ENCODE measurements at places on chromosomes 2 and 18.

DNA sequence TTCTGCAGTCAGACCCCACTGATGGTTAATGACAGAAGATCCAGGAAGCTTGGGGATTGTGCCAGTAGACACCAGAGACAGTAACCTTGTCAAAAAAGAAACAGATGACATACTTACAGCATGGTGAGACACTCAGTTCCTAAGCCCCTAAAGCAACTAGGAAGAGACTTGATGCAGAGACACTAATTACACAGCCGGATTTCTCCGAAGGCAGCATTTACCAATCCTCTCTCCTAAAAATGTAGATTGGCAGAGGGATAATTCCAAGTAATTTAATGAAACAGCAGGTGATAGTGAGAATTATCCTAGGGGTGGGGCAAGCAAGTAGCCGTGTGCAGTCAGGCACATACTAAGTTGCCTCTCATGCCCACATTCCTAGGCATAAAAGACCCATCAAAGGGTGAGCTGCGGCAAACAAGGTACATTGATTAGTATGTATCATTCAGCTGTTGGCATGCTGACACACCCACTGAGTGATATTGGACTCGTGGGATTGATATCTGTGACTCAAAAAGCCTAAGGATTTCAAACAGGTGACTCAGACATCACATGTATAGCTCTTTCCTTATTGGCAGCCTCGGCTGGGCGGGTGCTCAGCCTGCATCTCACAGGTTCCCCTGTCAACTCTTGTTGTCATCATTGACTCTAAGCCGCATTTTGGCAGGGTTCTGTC is 296.7 kb upstream of the ATP5MC3 start:
- peak; percentile 41 for DNase-seq

GRCh38 chr18:48197819-48198218 is 211.4 kb downstream of the ZBTB7C start:
- no peak for DNase-seq

- DNase-seq, result no peak
These were observed 31.4 kb upstream of the DUSP2 start for GRCh38 chr2:96176661-96177060.

GRCh38 chr2:203909974-203910373 is 26.6 kb upstream of the ICOS start:
- peak; percentile 8 for DNase-seq

GRCh38 chr18:42310956-42311355 is 355.9 kb downstream of the PIK3C3 start:
- peak; percentile 84 for DNase-seq

DNA sequence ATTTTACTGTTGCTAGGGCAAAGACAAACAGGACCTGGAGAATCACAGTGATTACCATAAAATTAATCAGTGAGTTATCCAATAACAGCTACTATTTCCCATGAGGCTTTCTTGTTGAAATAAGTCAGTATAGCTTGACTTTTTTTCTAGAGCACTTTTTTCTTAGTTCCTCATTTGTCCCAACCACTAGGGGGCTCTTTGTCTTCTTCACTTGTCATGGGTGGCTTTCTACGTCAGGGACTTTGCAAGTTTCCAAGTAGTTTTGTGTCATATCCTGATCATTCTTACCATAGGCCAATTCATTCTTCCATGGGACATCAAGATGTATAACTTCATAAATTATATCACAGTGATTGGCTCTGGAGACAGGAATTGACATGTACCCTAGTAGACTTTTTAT is 1019.6 kb upstream of the PIK3C3 start:
- peak; percentile 43 for DNase-seq

GRCh38 chr2:98732430-98733051 is 1.6 kb upstream of the MGAT4A start:
- no peak for DNase-seq

- DNase-seq, result no peak
These were observed 129.4 kb upstream of the DAPL1 start for GRCh38 chr2:158665536-158666302.

GRCh38 chr2:181578829-181579228 is 78.1 kb downstream of the CERKL start:
- no peak for DNase-seq

GRCh38 chr2:40554665-40555294 is 102.9 kb upstream of the SLC8A1 start:
- DNase-seq, result peak; percentile 61

DNA sequence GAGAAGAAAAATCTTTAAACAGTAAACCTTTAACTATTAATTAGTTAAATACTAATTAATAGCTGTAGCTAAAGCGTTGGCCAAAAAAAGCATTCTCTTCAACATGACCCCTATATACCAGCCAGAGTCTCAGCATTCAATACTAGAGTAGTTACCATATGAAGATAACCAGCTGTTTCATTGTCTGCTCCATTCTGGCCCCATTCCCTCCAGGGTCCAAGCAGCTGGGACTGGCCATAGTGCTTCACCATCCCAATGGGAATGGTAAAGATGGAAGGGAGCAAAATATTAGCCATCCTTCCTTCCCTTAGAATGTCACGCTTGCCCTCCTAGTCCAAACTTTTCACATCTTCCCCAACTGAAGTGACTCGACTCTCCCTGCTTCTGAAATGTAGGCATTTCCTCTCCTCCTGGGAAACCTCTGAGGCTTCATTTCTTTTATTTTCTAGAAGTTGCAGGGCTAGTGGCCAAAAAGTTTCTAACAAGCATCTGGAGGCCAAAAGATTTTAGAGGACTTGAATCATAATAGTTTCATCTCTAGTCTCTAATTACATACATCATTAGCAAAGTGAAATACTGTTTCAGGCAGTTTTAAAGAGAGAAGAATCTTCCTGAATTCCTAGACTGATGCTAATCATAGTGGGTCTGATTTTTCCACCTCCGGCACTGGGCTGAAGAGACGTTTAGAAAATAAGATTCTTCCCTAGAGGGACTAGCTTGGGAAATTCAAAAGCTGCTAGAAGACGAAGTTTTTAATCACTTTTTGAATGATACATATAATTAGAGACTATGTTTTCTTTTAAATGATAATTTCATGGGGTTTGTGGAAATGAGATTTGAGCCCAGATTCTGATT is 52.7 kb downstream of the CCDC68 start:
- DNase-seq, result no peak

GRCh38 chr2:113098532-113098931 is 28.9 kb upstream of the IL1RN start:
- no peak for DNase-seq

GRCh38 chr2:152071092-152071491 is 27.8 kb downstream of the CACNB4 start:
- no peak for DNase-seq

- no peak for DNase-seq
These were observed 187.2 kb downstream of the LRRTM1 start for GRCh38 chr2:80117401-80117800.

DNA sequence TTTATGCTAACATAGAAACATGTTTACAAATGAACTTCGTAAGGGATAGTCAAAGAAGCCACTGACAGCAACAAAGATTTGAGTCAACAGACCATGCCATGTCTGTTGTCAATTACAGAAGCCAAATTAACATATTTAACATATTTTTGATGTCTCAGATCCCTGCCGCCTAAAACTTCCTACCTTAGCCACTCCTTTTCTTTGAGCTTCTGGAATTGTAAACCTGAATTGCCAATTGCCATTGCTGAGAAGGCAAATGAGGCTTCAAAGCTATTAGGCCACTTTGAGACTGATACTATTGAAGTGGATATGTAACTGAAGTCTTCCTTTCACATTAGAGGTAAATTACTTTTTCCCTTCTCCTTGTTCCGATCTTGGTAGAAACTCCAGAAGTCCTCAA is 66.0 kb upstream of the DSEL start:
- no peak for DNase-seq

- peak; percentile 60 for DNase-seq
These were observed 9.7 kb downstream of the IL1RN start for GRCh38 chr2:113136828-113137775.

DNA sequence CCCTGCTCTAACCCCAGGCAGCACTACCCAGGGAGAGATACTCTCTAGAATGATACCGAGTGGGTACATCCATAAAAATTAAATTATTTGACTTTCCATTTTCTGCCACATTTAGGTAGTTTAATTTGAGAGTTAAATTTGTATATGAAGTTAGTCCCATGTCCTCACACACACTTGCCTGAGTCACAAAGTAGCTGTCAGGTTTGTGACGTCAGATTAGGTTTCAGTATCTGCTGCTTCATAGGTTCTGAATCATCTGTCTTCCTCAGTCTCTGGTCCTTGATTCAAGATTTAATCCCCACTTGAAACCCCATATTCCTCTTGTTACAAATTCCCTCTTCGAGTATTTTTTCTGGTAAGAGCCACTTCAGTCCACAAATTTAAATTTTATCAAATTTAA is 738.6 kb upstream of the FAM98A start:
- DNase-seq, result peak; percentile 16

DNA sequence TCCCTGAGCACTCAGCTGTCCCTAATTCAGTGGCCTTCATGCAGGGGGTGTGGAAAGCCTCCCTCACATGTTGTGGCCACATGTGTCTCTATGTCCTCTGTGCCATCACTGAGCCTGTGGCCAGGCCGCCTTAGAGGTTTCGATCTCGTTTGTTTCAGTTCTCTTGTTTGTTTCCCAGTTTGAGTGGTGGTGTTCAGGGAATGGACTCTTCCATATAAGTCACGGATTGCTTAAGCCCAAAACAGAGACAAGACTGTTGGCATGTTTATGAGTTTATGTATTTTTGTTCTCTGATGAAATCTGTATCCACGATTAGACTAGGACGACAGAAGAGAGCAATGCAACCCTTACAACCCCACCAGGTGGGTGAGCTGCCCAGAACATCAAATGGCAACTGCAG is 134.5 kb downstream of the CCBE1 start:
- DNase-seq, result no peak

DNA sequence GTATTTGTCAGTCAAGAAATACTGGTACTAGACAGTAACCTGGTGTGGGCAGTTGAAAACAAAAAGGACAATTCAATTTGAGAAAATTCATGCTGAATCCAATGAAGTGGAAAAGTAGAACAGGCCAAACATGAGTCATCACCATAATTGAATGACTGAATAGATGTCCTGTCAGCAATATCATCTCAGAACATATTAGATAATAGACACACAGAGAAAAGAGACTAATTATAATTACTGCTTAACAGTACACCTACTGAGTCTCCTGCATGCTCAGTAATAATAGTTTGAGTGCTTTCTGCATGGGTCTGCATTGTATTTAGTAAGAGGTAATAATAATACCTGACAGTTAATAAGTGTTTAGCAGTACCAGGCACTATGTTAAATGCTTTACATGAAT is 138.6 kb upstream of the ZC3H15 start:
- peak; percentile 48 for DNase-seq

GRCh38 chr18:55699233-55699765 is 111.3 kb upstream of the TCF4 start:
- no peak for DNase-seq

- no peak for DNase-seq
These were observed 1144.7 kb downstream of the CNTNAP5 start for GRCh38 chr2:125169764-125170146.

GRCh38 chr18:78769502-78770105 is 210.0 kb upstream of the SALL3 start:
- DNase-seq, result no peak

DNA sequence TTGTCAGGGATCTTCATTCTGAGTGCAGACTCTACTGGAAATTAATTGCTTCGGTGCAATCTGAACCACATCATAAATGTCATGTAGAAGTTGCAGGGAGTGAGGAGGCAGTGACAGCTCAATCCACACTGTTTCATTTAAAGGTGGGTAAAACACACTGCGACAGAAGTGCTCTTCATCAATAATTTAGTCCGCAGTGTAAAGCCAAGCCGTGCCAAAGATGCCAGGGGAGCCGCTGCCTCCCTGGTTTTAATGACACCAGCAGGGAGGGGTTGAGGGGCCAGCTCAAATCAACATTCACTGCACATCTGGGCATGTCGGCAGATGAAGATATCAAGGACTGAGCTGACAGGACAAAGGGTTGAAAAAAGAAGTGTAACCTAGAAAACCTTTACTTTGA is 305.7 kb upstream of the VRK2 start:
- DNase-seq, result no peak

DNA sequence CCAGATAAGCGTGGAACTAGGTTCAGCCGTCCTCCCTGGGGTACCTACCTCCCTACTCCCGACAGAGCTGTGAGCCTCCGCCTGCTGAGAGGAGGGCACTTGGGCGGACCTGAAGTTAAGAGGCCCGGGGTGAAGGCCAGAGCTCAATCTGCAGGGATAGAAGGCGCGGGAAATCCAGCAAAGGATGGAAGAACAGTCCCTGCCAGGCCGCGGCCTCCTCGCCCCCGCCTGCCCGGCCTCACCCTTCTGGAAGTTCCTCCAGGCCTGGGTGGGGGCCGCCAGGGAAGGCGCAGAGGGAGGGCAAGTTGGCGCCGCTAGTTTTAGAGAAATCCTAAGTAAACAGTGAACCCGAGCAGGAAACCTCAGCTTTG is 13.0 kb downstream of the EN1 start:
- no peak for DNase-seq

GRCh38 chr18:32750328-32750727 is 22.5 kb downstream of the KLHL14 start:
- DNase-seq, result no peak

All from kidney tubule cell (primary cell).